Left ventricle myocardium superior (tissue), 1 donor: ENCODE measurements at places on chromosomes 6 and 20. TPM values are rescaled to one million over a fixed set of nuclear protein-coding genes. Genes with fewer than 3 reads are reported as not detected.

- DNase-seq = no peak
Observed at GRCh38 chr6:152046118-152046517, 238.6 kb downstream of the ESR1 start.

DNA sequence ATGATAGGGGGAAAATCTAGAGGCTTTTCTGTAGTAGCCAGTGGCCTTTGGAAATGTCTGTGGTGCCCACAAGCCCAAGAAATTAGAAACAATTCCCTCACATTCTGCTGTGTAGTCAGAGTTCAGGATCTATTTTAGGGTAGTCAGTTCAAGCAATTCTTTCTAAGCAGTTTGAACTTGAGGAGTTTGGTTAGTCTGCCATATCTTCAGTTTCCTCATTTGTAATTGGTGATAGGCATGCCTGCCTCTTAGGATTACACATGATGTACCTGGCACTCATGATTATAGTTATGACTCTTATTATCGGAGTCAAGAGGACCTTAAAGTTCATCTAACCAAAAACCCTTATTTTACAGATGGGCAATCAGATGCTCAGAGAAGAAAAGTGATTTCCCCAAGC is 21.2 kb upstream of the MEP1A start:
- no peak for DNase-seq

DNA sequence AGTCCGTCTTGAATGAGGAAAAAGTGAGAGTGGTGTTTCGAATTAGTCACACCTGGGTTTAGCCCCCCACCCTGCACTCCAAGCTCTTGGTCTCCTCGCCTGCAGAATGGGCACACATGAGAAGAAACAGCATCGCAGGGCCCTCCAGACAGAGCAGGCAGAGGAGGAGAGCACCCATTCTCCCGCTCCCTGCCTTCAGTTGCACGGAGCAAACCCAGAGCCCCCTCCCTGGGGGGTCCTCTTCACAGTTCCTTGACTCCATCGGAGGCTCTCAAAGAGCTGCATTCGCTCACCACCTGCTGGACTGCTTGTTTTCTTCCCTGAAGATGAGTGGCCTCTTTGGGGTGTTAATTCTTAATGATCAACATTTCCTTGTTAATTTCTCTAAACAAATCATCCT is 5.1 kb downstream of the CST7 start:
- DNase-seq = no peak

GRCh38 chr20:40677343-40677924 is 11.6 kb downstream of the MAFB start:
- DNase-seq = no peak

- DNase-seq = peak; percentile 33
Observed at GRCh38 chr6:139109558-139109957, 25.3 kb upstream of the HECA start.

GRCh38 chr6:64013011-64013410 is 377.4 kb downstream of the PHF3 start:
- DNase-seq = no peak

DNA sequence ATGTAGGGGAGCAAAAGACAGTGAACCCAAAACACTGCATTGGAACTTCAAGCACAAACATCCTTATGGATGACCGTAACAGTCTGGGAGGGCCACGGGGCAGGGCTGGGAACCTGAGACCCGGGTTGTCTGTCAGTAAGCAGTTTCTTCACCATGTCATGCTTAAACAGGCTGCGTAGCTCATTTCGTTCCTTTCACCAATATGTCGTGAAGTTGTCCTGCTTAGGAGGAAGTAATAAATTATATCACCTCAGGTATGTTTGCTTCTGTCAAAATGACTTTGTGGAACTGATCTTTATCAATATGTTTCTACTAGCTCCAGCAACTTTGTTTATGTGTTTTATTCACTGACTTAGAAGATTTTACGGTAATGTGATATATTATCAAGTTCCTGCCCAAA is 12.4 kb upstream of the MAK start:
- no peak for DNase-seq

- DNase-seq = no peak
Observed at GRCh38 chr6:104253236-104253635, 606.5 kb downstream of the HACE1 start.

- DNase-seq = no peak
Observed at GRCh38 chr6:106630366-106630765, 988 bp downstream of the QRSL1 start.

DNA sequence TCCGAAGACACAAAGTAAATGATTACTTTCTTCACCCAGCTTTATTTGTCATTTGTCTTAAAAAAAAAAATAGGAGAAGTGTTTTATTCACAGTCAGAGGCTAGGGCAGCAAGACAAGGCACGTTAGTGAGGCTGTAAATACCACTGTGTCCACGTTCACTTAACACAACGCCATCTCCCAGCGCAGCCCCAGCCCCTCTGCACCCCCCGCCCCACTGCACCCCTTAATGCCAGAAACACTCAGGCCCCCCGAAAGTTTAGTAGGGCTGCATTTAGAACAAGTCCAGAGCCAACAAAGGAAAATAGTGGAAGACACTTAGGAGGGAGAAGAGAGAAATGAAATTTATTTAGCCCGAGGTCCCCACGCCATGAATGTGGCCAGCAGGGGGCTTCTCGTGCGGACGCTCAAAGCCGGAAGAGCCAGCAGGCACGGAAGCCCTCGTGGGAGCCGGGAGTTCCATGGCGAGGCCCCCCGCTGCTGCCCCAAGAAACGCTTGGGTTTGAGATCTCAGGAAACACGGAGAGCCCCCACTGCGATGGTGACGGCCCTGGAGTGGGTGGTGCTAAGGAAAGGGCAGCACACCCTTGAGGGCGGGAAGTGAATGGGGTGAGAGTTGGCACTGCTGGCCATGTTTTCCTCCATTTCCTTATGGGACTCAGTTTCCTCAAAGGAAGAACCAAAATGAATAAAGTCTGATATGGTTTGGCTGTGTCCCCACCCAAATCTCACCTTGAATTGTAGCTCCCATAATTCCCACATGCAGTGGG is 50.2 kb downstream of the IYD start:
- DNase-seq = peak; percentile 86

DNA sequence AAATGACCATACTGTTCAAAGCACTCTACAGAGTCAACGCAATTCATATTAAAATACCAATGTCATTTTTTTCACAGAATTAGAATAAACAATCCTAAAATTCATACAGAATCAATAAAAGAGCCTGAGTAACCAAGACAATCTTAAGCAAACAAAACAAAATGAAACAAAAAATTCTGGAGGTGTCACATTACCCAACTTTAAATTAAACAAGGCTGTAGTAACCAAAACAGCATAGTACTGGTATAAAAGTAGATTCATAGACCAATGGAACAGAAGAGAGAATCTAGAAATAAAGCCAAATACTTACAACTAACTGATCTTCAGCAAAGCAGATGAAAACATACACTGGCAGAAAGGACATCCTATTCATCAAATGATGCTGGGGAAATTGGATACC is 346.9 kb upstream of the JAG1 start:
- no peak for DNase-seq

GRCh38 chr20:50844430-50845100 is 49.7 kb downstream of the BCAS4 start:
- DNase-seq = no peak

DNA sequence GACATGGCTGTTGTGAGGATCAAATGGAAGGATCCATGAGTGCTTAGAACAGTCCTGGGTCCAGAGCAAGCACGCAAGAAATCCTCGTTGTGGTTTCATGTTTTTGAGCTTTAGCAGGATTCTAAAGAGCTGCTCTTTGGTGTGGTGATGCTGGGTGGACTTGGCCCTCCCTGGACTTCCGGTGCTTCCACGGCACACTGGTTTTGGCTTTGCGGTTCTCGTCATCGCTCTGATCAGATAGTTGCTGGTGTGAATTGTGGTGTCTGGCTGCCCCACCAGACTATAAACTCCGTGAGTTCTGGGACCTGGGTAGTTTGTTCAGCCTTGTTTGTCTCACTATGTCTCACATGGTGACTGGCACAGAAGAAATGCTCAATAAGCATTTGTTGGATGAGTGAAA is 3.3 kb downstream of the HNF4A start:
- DNase-seq = no peak

DNA sequence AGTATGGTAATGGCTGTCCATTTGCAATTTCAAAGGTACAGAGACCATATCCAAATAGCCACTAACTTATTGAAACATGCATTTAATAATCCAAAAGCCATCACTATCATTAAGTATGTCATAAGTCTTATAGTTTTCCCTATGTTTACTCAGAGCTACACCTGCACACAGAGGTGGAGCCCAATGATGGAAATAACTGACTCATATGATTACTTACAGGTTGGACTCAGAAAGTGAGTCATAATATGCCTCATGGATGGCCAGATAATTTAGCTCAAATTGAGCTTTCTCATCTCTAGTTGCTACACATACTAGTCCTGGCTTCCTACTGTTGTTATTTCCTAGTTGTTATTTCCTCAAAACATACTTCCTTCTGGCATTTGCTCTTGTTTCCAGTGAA is 104.4 kb upstream of the KHDRBS2 start:
- no peak for DNase-seq

DNA sequence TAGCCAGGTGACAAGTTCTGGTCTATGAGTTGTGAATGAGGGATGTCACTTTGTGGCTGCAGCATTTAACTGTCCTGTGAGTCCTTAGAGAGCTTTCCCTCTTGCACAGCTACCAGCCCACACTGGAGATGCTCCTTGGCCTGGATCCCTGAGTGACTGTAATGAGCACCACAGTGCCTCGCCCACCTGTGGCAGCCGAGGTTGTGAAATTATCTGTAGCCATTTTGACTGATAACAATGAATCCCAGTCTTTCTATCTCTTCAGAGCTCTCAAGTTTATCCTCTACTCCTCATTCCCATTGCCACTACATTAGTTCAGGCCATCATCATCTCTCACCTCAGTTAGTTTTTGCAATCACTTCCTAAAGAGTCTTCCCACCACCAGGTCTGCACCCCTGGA is 41.3 kb upstream of the BEND3 start:
- no peak for DNase-seq

DNA sequence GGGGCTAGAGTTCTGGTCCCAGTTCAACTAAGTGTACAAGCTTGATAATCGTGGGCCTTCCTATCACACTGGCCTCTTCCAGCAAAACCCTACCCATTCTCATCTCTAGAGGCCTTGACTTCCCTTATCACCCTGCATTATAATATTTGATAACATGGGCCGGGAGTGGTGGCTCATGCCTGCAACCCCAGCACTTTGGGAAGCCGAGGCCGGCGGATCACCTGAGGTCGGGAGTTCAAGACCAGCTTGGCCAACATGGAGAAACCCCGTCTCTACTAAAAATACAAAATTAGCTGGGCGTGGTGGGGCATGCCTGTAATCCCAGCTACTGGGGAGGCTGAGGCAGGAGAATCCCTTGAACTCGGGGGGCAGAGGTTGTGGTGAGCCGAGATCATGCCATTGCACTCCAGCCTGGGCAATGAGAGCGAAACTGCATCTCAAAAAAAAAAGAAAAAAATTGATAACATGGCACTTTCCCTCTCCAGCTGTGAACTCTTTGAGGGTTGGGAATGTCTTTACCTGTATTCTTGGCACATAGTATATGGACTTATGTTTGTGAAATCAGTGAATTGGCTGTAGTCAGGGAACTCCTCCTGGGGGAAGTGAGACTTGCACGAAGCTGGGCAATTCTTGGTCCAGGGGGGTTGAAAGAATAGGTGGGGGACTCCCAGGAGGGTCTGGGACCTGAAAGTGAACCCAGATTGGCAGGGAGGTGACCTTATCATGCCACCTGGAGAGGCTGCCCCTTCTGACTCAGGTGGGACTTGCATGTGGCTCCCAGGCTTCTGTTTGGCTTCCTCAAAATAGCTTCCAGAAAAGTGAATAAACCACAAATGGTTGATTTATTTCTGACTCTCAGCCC is 915 bp upstream of the C6orf47 start:
- DNase-seq = no peak

DNA sequence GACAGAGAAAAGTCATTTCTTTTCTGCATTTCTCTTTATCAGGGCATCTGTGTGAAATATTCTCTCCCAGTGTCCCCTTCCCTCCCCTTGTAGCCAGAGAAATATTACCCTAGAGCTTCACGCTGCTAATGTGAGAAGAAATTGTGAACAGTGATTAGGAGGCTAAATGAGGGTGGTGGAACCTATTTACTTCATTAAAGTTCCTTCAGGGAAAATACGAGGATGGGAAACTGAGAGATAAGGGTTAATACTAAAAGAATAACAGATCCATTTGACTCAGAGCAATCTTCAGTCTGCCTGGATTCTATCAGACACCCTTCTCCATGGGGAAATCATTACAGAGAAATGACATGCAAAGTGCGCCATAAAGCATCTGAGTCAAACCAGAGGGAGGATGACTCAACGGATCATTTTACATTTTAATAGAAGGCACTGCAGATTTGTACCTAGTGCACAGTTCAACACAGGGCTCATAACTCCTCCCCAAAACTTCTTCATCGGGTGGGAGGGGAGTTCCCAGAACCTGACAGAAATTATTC is 131.3 kb downstream of the GJA10 start:
- DNase-seq = no peak

GRCh38 chr6:55379471-55379870 is 52.2 kb downstream of the GFRAL start:
- DNase-seq = no peak

SMOC2 gene
- 18.7 TPM for total RNA-seq

SCUBE3 gene
- total RNA-seq = 3.5 TPM

EDN3 gene
- not detected for total RNA-seq

EBF4 gene
- total RNA-seq = 3.7 TPM

CYP21A2 gene
- total RNA-seq = 0.52 TPM

PAX1 gene
- not detected for total RNA-seq
